Hematopoietic multipotent progenitor cell treated with erythropoietin and hydrocortisone succinate and interleukin-3 and kit ligand, for 4 days (in vitro differentiated cells): ENCODE measurements at places on chromosomes 5 and 9.

- no peak for DNase-seq
Observed at GRCh38 chr5:21895766-21896350, 957.3 kb downstream of the CDH12 start.

DNA sequence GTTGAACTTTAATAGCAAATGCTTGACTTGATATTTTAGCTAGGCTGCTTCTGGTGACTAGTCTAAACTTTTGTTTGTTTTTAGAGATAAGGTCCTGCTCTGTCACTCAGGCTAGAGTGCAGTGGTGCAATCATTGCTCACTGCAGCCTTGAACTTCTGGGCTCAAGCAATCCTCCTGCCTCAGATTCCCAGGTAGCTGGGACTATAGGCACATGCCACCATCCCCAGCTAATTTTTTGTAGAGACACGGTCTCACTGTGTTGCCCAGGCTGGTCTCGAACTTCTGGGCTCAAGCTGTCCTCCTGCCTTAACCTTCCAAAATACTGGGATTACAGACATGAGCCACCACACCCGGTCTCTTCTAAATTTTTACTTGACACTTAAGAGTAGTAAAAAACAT is 20.7 kb downstream of the CDC37L1 start:
- peak; percentile 37 for DNase-seq

GRCh38 chr5:16082053-16082452 is 97.5 kb downstream of the MARCHF11 start:
- DNase-seq: no peak

- DNase-seq: no peak
Observed at GRCh38 chr9:116337015-116337414, 183.4 kb downstream of the PAPPA start.

DNA sequence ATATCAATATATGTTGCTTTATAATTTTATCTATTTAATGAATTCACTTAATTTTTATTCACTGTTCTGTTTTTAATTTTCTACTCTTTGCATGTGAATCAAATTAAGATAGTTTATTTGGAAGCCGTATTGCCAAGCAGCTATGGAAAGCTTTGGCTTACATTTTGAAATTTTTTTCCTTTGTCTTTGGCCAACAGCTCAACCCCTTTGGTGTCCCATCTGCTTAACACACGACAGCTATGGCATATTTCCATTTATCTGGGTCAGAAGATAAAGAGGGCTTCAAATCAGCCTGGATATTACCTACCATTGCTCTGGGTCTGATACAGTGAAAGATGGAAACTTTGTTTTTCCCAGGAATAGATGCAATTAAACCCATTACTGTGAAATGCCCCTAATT is 201.0 kb downstream of the WDR70 start:
- no peak for DNase-seq

DNA sequence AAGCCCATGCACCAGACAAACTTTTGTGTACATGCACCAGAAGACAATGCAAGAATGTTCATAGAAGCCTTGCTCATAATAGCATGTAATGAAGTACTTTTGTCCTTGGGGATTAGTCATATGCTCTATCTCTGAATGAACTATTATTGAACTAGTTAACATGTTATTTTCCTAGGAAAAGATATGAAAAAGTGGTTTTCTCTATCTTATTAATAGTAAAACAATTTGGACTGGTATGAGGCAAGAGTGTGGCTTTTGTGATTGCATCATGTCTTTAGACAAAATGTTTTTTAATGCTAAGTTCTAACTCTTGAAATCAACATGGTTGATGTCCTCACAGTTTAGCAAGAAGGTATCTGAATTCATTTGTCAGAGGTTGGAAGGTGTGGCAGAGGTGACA is 55.7 kb upstream of the SPDL1 start:
- peak; percentile 6 for DNase-seq

DNA sequence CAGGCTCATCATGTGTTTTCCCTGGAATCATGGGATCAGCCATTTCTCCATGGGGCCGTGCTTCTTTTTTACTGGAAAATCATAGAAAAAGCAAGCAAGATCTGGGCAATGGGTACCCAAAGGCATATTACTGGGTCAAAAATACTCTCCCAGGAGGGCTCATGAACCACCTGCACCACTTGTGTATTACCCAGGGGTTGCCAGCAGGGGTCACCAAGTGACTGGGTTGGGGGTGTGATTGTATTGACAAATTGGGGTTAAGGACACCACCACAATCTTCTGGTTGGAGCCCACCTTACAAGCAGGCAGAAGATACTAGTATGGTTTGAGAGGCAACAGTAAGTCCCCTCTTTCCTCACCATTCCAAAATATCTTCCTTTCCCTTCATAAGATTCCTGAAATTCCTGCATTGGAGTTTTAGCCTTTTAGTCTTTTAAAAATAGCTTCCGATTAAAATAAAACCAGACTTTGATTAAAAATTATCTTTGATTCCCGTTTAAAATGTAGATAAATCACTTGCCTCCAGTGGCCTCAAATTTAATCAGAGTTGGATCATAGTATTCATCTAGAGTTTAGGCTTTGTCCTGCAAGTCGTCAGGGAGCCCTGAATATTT is 603.3 kb downstream of the KIF4B start:
- peak; percentile 59 for DNase-seq

GRCh38 chr9:14960881-14961280 is 50.7 kb upstream of the FREM1 start:
- DNase-seq: no peak

DNA sequence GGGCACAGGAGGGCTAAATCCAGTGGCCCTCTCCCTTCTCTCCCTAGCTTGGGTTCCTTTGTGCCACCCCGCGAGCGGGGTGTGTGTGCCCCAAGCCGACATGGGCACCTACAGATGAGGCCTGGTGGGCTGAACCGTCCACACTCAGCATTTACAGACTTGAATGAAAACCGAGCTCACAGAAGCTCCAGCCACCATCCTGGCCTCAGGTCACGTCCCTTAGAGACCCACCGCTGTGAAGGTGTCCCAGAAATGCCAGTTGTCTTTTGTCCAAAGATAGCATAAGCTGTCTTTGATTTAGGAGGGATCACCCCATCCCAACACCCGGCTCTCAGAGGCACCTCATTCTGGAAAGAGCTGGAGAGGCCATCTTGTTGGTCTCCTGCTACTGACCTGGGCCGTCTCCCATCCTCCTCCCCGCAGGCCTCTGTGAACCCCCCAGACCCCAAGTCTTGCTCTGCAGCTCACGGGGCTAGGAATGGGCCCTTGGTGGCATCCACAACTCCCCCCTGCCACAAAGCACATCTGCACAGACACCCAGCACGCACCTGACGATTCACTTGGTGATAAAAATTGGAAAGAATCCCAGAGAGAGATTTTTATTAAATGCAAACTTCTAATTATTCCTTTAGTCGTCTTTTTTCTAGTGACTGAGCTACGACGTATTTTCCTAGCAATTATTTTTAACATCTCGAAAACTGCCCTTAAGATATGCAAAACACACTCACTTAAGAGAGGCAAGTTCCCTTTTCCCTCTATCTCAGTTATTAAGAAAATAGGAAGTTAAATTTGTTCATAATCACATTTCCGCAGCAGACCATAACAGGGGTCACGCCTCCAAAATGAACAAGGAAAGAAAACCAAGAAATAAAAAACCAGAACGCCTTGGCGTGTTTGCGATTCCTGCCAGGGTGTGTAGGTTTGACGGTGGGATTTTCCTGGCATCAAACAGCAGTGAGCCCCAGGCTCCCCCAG is 80.5 kb upstream of the LMX1B start:
- DNase-seq: peak; percentile 83

- DNase-seq: peak; percentile 77
Observed at GRCh38 chr9:101566904-101567724, 27.7 kb downstream of the PPP3R2 start.

DNA sequence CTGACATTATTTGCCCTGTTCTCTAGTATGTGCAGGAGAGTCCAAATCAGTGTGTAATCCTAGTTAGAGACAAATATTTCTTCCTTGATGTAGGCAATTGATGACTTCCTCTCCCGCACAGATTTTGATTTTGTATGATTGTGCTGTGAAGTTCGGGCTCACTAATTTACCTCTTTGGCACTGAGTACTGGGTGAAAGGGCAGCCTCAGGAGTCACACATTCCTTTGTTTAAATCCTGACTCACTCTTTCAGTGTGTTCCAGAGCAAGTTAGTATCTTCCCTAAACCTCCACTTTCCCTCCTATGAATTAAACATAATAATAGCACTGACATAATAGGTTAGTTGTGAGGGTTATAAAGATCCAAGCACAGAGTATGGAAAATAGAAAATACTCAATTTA is 269.7 kb downstream of the ISL1 start:
- no peak for DNase-seq

- DNase-seq: peak; percentile 84
Observed at GRCh38 chr5:74641735-74642542, 1.4 kb upstream of the ENC1 start.

- DNase-seq: no peak
Observed at GRCh38 chr9:94504358-94504757, 50.5 kb upstream of the PCAT7 start.

DNA sequence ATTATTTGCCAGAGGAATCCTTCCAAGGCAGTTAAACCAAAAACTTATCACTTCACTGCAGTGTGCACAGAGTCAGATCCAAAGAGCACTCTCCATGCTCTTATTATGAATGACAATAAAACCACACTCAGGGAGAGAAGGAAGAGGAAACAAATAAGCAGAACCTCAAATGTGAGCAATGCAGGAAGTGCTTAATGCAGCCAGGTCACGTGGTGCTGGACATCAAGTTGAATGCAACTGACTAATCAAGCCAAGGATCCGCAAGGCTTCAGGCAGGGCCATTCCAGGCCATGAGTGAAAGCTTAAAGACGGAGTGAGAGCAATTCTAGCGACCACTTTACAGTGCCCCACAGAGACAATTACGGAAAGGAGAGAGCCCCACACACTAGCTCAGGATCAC is 230.4 kb upstream of the PUM3 start:
- peak; percentile 37 for DNase-seq

DNA sequence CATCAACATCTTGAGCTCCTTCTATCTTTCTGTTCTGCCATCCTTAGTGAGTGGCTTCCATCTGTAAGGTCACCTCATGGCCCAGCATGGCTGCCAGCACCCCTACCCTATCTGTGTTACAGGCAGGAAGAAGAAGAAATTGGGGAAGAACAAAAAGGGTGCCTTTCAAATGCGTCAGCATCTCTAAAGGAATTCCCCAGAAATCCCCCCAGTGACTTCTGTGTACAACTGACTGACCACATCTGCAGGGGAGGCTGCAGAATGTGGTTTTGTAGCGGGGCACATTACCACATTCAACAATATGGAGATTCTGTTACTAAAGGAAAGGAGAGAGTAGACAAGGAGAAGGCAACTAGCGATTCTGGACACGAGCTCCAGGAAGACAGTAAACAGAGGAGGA is 40.1 kb downstream of the ALG2 start:
- DNase-seq: peak; percentile 67

GRCh38 chr5:124658867-124659557 is 87.4 kb downstream of the ZNF608 start:
- DNase-seq: peak; percentile 83

DNA sequence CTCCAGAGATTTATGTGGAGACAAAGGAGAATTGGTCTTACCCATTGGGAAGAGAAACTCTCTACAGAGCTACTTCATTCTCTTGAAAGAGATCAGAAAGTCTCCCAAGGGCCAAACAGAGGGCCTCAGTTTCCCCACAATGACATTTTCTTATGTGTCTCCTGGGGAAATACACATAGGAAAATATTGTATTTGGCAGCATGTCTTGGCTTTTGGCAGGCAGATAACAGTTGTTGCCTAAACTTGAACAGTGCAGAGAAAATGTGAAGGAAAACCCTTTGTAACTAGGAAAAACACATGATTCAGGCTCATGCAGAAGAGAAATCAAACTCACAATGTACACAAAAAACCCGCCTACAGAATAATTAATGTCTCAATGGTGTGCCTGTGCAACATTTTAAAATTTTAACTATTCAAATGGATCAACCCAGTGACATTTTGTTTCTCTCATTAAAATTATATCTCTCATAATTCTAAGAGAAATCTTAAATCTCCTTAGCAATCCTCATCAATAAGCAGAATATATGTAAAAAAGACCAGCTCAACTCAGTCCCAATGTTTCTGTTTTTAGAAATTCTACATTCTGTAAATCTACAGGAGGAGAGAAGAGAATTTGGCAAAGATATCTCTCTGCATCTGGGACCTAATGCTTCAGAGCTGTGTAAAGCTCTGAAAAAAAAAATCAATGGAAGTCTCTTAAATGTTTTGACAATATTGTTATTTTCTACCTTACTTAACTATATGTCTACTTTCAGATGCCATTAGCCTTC is 205.1 kb downstream of the ADAMTSL1 start:
- no peak for DNase-seq

DNA sequence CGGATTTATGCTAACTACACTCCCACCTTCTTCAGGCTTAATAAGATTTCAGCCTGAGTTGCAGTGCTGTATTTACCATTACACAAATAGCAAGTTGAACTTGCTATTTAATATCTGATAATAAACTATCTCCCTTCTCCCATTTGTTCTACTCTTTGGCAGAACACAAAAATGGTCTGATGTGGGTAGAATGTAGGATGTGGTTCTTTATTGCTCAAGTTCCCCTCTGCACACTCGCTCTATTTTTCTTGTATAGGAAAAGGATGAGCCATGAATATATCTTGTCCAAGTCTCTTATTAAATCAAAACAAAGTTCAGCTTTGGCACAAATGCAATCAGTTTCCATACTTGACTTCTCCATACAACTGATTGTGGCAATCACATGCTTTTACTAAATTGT is 37.2 kb upstream of the KIF2A start:
- peak; percentile 66 for DNase-seq

GRCh38 chr9:104987743-104988142 is 59.8 kb upstream of the ABCA1 start:
- DNase-seq: no peak

- DNase-seq: no peak
Observed at GRCh38 chr5:149578896-149579295, 2.4 kb upstream of the ARHGEF37 start.

DNA sequence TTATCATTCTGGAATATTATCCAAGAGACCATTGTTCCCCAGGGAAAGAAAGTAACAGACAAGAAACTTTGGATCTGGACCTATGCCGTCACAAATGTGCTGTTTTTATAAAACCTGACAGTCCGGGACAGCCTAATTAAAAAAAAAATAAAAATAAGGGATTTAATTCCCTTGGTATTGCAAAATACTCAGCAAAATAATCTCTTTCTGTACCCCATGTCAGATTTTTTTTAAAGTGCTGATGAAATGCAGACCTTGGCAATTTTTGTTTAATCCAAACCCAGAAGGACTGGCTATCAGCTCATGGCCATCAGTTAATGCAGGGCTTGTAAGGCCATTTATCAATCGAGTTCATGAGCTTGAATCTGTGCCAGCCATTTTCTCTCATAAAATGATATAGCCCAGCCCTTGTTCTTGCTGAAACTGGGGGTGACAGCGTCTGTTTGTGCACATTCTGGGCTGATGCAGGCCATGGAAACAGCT is 162.7 kb upstream of the S1PR3 start:
- DNase-seq: no peak

DNA sequence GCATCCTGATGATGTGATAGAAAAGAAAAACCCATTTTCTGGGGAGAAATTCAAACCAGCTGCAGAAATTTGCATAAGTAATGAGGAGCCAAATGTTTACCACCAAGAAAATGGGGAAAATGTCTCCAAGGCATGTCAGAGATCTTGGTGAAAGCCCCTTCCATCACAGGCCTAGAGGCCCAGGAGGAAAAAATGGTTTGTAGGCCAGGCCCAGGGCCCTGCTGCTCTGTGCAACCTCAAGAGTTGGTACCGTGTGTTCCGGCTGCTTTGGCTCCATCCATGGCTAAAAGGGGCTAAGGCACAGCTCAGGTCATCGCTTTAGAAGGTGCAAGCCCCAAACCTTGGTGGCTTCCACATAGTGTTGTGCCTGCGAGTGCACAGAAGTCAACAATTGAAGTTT is 543.1 kb downstream of the ZNF608 start:
- no peak for DNase-seq
